Stimulated activated CD4-positive, alpha-beta T cell treated with anti-CD3 and anti-CD28 coated beads, Interleukin-2, amount 100 ng/mL, for 48 hours (primary cell): ENCODE measurements at places on chromosomes 6 and 20.

DNA sequence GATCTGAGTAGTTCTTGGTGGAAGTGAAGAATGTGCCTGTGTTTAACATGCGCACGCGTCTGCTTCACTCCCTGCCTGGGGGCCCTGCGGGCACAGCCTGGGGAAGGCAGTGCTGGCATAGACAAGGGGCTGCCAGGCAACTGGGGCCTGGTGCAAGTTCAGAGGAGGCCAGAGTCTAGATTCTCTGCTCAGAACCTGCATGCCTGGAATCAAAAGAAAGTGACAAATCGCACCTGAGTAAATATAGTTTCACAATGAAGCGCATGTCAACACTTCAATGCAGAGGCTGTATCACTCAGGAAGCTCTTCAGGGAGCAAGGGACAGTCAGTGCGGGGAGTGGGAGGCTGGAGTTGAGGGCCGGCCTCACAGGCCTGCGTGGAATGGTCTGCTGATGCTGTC lies 24.2 kb upstream of the PPP1R14C start:
- DNase-seq = no peak

GRCh38 chr20:4282550-4282949 lies 267.2 kb upstream of the RNF24 start:
- no peak for DNase-seq

- DNase-seq = no peak
Observed at GRCh38 chr20:7426890-7427496, 513.3 kb downstream of the HAO1 start.

- DNase-seq = no peak
Observed at GRCh38 chr6:35718911-35719381, 17.9 kb upstream of the ARMC12 start.
